ENCODE measurements at places on chromosomes 12 and 14. TPM values are rescaled to one million over a fixed set of nuclear protein-coding genes. Genes with fewer than 3 reads are reported as not detected.

DNA sequence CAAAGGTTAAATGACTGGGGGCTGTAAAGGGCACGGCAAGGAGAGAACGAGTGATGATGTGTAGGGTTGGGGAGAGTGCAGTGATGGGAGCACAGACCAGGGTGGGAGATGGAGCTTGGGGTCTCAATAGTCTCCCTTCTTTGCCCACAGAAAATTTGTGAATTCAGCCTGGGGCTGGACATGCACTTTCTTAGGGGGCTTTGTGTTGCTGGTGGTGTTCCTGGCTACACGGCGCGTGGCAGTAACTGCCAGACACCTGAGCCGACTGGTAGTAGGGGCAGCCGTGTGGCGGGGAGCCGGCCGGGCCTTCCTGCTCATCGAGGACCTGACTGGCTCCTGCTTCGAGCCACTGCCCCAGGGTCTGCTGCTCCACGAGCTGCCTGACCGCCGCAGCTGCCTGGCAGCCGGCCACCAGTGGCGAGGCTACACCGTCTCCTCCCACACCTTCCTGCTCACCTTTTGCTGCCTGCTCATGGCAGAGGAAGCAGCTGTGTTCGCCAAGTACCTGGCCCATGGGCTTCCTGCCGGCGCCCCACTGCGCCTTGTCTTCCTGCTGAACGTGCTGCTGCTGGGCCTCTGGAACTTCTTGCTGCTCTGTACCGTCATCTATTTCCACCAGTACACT is 1.7 kb downstream of the FITM1 start:
- no peak for DNase-seq

The KRT78 gene
- total RNA-seq: not detected

- DNase-seq: peak; percentile 21
Observed at GRCh38 chr12:113245695-113246477, 24.6 kb downstream of the TPCN1 start.

DNA sequence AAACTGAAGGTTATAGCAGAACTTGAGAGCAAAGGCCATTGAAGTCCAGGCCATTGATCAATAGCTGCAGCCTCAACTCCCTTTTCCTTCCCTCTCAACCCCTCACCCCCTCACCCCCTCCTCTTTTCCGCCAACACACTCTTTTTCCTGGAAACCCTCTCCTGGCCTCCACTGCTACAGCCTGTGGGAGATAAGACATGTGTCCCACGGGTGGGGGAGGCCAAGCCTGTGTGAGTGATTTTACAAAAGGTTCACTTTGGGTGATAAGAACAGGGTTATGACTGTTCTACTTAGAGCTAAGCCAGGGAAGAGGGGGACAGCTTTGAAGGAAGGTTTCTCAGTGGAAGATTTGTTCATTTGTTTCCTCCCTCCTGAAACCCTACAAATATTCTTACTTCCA is 9.2 kb upstream of the FGF23 start:
- DNase-seq: no peak

GRCh38 chr14:104599446-104599845 is 5.1 kb downstream of the TMEM179 start:
- DNase-seq: no peak

- DNase-seq: no peak
Observed at GRCh38 chr12:9221483-9221882, 13.3 kb upstream of the PZP start.
